ENCODE measurements at places on chromosomes 12 and 14.

GRCh38 chr12:115380546-115381120, 696.7 kb upstream of the TBX3 start:
- DNase-seq, result no peak

DNA sequence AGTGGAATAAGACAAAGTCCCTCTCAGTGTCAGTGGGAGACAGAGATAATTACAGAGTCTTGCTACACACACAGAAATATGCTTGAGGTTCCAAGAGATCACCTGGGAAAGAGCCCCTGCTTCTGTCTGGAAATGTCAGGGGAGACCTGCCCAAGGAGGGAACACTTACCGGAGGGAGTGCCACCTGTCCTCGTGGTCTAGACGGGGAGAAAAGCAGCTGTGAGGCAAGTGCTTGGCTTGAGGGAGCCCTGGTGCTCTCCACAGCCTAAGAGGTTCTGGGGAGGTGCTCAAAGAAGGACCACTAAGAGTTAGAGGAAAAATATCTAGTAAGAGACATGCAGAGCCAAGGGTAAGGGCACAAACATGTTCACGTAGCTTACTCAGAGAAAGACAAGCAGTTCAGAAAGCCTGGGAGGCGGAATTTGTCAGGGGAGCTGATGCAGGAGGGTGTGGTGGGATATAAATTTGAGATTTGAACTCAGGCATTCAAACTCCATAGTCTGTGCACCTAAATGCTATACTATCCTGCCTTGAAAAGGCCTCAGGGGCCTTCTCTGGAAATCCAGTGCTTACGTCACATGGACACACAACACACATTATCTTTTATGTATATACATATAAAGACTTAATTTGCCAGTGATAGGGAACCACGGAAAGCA, 38.2 kb upstream of the GNPNAT1 start:
- no peak for DNase-seq

DNA sequence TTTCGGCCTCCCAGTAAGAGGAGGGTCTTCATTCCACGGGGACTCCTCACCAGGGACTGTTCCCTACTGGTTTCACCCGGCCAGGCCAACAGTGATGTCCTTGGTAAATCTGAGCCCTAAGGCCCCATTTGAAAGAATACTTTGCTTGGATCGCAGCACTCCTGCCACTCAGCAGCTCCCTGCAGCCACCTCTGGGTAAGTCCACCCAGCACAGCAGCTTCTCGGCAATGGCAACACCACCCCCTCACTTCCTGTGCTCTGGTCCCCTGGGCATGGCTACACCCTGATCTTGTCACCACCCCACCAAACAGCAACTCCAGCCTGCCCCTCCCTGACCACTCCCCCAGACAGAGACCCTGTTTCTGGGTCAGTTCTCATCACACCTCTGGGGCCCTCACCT, 100.3 kb downstream of the SETD3 start:
- no peak for DNase-seq

GRCh38 chr12:32149489-32149888, 42.8 kb downstream of the BICD1 start:
- no peak for DNase-seq

DNA sequence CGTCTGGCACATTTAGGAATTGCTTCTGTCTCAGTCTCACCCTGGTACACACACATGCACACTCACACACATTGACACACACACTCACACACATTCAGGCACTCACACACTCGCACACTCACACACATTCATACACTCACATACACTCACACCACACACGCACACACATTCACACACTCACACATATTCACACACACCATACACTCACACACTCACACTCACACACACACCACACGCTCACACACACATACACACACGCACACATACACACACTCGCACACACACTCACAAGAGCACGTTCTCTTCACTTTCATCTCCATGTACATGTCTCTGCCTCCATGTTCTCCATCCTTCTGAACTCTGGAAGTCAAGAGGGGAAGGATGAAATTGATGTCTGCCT, 23.1 kb upstream of the SMUG1 start:
- no peak for DNase-seq

GRCh38 chr14:59823179-59823578, 47.4 kb downstream of the RTN1 start:
- no peak for DNase-seq

DNA sequence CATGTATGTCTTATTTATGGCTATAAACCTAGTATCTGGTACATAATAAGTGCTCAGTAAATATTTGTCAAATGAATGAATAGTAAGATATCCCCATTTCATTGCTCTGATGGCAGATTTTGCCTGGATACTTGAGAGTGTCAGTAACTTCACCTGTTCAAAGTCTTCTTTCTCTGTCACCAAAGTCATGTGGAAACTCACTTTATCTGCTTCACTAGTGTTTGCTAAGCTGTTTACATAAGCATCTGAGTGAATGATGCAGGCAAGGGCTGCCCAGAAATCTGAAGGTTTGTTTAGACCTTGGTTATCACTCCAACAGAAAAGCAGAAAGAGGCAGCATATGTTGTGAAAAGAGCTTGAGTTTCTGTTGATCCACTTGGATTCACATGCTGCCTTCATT, 4.3 kb downstream of the OR4E1 start:
- DNase-seq, result no peak

DNA sequence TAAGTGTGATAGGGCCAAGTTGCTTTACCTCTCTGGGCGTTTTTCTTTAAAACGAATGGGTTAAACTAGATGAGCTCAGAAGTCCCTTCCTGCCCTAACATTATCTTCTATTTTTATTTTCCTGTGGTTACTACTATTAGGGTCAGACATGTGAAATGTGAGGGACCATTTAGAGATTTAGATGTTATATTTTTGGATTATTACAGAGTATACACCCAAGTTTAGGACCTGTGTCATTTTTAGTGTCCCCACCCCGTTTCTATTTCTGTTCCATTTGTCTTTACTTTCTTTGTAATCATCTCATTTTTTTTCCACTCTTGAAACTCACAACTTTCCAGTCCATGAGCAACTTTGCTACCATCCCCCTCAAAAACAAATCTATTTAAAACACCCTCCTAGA, 56.3 kb downstream of the SLC4A8 start:
- no peak for DNase-seq

DNA sequence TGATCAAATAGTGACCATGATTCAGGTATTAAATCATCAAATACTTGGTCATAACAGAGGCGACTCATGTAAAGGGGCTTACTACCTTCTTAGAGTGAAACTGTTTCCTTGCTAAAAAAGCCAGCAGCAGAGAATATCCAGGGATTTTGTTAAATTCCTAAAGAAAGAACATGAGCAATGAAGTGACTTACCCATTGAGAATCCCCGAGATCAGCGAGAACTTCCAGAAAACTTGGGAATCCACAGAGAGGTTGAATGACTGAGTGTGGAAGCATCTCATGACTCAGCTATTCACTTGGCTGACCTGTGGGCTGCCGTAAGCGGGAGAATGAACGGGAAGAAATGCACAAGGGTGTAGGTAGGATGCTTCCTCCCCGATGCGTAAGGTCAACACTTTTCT, 85.3 kb upstream of the KCNA1 start:
- no peak for DNase-seq

GRCh38 chr12:46388427-46389021, 16.0 kb upstream of the SLC38A2 start:
- no peak for DNase-seq

- no peak for DNase-seq
Measured at GRCh38 chr14:32171469-32171868, 30.4 kb upstream of the RNU6-7 start.

GRCh38 chr14:99519347-99519881, 38.2 kb downstream of the CCNK start:
- no peak for DNase-seq

DNA sequence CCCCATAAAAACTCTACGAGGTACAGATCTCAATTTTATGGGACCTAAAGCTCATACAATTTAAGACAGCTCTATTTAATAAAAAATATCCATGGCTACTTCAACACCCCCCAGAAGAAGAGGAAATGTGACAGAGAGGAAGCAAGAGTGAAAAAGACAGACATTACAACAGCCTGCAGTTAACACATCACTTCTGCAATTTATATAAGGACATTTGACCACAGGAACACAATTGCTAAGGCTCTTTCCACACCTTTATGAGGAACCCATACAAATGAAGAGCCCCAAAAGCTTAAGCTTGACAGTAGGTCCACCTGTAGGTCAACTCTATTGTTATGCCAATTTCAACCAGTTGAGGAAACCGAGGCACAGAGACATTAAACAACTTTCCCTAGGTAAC, 5.6 kb downstream of the OR10P1 start:
- DNase-seq, result no peak

DNA sequence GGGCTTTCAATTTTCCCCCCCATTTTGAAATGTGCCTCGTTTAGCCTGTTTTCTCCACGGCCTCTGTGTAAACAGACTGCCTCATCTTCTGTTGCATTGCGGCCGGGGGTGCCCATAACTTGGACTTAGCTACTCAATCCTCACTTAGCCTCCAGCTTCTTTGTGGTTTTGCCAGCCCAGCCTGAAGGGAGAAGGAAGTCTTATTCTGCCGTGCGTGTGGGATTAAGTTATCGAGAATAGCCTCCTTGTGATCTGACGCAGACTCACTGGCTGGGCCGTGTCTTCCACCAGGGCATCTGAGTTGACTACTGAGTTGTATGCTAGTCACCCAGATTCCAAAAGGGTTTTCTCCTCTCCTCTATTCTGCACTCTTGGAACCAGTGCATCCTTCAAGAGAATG, 8.1 kb downstream of the PRKAB1 start:
- DNase-seq, result no peak

DNA sequence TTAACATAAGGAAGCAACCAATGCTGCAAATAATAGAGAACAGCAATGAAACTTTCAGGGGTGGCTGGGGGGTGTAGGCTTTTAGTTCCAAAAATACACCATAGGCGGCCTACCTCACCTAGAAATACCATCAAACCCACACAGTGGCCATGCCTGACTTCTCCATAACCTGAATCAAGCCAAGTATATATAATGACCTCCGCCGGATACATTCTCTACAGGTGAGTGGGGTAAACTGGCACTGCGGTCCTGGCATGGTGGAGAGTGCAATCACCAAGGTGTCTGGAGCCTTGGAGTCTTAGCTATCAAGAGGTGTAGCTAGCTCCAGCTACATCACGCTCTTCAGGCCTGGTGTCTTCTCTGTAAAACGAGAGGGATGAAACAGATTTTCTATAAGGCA, 1.2 kb downstream of the ZBTB25 start:
- no peak for DNase-seq

GRCh38 chr12:1510056-1510812, 84.1 kb downstream of the FBXL14 start:
- no peak for DNase-seq

DNA sequence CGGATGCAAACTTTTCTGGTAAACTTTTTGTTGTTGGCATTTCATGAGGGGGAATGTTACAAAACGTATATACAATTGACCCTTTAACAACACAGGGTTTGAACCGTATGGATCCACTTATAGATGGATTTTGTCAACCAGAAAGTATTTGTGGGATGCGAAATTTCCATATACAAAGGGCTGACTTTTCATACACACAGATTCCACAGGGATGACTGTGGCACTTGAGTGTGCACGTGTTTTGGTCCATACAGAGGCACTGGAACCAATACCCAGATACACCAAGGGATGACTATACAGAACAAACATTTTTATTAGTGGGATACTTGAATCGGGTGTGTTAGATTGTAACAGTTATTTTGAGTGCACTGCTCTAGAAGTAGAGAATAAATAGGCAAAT, 29.8 kb upstream of the CCT2 start:
- DNase-seq, result no peak
